G401 (cell line): ENCODE measurements at places on chromosomes 12 and 14.

DNA sequence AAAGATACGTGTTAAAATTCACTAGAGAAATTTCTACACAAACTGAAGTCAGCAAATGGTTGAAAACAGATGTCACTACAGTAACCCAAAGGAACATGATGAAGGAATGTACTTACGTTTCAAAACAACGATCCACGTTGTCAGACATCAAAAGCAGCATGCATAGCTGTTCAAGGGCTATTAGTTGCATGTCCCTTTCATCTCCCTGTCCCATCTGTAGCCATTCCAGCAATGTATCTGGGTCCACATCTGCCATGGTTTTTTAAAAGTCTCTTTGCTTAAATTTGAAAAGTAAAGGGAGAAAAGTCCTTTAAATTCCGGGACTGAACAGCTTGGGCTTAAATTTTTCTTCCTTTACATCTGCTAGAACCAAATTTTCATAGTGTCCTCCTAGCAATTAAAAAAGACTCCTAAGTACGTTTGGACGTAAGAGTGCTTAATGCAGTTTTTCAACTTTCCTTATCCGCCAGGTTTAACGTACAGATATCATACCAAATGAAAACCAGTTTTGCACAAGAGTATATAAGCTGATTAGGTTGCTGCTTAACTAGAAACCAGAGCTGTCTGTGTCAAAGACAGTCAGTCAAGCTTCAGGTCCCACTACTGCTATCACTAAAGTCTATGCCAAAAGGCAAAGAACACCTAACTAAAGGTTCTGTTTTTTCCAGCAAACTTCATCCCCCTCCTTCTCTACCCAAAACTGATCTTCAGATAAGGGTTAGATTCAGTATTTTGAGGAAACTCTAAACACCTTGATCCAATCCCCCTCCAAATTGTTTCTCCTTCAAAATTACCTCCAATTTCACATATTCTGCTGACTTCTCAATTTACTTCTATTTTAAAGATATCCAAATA, 1.7 kb downstream of the HECTD1 start:
- DNase-seq = peak; percentile 34

GRCh38 chr12:131990066-131990979, 40.6 kb downstream of the EP400 start:
- no peak for DNase-seq

- DNase-seq = no peak
Measured at GRCh38 chr14:92922155-92922735, 705 bp upstream of the CHGA start.

DNA sequence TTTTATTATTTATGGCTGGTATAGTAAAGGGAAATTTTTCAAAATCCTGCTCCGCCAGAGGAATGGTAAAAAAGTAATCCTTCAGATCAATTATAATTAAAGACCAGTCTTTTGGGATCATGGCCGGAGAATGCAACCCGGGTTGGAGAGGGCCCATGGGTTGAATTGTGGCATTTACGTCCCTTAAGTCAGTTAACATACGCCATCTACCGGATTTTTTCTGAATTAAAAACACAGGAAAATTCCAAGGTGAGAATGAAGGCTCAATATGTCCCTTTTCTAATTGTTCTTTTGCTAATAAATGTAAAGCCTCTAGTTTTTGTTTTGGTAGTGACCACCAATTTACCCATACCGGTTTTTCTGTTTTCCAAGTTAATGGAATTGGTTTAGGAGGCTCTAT, 602.8 kb downstream of the ALG10 start:
- no peak for DNase-seq

- DNase-seq = no peak
Measured at GRCh38 chr14:68687746-68688145, 105.1 kb downstream of the ZFP36L1 start.

DNA sequence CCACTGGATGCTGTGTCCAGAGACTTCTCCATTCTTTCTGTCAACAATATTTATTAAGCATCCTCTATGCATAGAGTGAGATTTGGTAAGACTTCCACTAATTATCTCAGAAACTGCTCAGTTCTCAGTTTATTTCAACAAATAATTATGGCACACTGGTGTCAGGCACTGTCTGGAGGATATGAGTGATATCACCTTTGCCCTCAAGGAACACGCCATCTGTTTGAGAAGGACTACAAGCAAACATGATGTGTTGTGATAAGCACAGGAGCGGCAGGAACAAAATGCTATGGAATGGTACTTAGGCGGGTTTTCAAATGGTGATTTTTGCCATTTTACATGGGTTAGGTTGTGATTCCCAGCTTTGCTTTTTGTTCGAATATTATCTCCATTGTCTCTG, 229.2 kb downstream of the DPF3 start:
- DNase-seq = no peak

DNA sequence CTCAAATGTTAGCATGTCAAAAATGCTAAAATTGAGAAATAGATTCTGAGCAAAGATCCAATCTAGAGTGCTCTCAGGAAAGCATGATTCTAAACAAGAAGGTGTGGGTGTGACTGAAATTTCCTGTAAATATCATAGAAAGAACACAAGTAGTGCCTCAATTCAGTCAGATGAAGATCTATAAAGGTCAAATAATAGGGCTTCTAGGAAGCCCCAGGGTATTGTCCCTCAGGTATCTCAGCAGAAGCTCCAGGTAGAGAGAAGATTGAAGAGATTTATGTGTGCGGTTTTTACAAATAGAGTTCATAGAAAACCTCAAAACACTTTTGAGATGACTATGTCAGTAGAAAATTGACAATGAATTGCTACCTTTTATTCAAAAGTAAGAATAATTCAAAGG, 13.0 kb downstream of the KLRD1 start:
- DNase-seq = no peak

- DNase-seq = no peak
Measured at GRCh38 chr14:103378038-103378854, 7.0 kb upstream of the MARK3 start.

DNA sequence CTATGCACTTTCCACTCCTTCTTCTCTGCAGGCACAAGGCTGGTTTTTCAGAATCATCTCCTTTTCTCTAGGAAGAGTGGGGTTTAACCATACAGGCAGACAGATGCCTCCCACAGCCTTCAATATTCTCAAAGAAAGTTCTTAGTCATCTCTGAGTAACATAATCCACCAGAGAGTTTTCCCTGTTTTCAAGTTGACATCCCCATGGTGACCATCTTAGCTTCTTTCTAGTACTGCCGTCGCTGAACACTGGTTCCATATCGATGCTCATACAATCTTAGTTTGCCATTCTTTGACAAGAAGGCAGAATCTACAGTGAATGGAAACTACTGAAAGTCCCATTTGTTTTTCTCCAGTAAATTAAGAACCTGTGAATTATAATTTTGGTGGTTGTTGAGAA, 28.6 kb downstream of the TPH2 start:
- DNase-seq = no peak

DNA sequence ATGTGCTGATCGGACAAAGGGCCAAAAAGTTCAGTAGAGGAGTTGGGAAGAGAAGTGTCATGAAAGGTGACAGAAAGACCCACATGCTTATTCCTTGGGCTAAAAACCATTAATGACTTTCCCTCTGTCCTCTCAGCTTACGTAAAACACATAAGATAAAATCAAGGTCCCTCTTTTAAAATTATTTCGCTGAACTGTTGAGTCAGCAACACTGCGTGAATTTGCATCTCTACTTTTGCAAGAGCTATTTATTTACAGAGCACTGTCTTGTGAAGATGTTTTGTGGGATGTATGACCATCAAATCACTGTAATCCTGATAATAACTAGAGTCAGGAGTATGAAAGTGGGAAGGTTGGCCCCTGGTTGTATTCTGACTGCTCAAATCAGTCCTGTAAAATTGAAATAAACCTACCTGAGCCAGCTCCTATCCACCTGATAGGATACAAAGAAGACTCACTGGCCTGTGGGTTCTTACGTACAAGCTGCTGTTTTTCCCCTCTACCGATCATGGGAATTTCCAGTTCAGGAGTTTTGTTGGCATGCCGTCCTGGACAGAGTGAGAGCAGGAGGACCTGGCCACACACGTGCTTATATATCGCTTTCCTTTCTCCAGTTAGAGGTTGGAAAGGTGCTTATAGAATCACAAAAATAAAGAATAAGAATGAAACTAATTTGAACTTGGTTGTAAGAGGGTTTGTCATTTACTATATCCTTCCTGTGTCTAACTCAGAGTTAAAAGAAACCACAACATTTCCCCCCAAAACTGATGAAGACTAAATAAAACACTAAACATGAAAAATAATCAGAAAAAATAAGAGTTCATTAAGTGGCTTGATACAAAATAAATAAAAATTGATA, 42.9 kb downstream of the IFNG-AS1 start:
- DNase-seq = no peak
